ENCODE measurements at places on chromosomes 16 and 17.
A peak's percentile ranks its signal among the peaks of the same experiment; 100 is the strongest.

DNA sequence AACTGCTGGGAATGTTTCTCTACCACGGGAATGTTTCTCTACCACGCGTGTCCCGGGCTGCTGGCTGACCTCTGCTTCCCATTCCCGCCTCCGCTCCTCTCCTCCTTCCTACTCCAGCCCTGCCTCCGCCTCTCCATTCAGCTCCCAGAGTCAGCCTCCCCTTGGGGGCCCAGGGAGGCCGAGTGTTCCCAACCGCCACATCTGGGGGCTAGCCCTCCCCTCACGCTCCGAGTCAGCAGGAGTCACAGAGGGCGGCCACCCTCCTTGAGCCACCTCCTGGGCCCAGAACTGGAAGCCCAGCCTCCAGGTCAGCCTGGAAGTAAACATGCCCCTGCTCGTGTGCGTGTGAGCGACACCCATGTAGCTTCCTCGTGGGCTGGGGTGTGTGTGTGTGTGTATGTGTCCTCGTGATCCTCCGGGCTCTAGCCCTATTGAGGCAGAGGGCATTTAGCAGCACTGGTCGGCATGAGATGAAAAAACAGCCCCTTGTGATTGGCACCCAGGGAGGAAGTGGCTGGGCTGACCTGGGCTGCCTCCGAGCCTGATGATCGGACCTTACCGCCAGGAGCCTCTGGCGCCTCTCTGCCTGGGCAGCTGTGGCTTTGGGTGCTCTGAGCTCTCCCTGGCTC lies 7.3 kb downstream of the CYGB start:
- peak; percentile 56 for DNase-seq

DNA sequence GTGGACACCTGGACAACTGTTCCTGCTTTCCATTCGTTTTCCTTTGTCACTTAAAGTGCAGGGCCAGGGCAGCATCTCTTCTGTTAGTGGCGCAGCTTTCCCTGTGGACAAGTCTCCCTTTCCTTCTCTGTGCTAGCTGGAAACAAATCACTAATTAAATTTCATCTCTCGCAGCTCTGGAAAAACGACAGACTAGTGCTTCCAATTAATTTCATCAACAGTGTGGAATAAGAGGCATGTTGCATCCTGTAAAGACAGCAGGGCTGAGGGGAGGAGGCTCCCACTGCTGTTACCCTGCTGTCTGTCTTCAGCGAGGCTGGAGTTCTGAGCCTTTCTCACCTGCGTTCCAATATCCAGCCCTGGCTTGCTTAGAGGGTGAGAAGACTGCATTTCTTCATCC lies 352.1 kb upstream of the HSBP1 start:
- no peak for DNase-seq

- no peak for DNase-seq
These were observed 17.3 kb upstream of the JPH3 start for GRCh38 chr16:87584975-87585374.

DNA sequence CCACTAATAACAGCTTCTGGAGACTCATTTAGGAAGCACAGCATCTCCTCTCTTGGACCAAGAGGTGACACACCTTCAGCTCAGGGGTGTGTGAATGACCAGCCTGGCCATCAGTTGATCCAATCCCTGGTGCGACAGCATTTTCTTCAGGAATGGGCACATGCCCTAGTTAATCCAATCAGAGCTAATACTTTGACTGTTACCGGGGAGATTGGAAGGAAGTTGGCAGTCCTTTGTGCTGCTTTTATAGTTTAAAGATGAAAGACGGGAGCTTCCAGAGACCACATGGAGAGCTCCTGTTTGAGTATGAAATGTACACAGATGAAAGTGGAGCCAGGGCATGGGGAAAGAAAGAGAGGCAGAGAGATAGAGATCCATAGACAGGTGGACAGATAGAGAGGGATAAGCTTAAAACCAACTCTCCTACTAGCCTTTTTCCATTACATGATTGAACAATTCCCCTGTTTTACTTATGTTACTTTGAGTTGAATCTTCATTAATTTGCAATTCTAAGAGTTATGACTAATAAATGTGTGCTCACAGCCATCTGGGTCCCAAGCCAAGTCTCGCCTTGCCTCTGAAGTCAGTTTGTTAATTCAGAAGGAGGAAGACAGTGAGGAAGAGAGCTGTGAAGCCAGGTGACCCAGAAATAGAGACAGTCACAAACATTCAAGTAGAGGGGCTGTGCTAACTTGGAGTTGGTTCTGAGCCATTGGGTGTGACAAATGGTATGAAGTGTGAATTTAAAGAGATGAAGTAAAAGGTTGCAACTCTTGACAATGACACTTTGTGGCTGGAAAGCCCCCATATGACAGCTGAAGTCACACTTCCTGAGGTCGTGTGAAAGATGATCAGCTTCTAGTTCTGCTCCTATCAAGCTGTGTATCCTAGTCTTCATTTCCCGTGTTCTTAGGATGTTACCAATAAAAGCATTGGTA lies 120.0 kb upstream of the GOT2 start:
- DNase-seq, result no peak

- DNase-seq, result peak; percentile 73
These were observed 16.2 kb downstream of the CHST4 start for GRCh38 chr16:71542377-71542776.

- no peak for DNase-seq
These were observed 31.0 kb upstream of the DHRS7B start for GRCh38 chr17:21095735-21096134.

DNA sequence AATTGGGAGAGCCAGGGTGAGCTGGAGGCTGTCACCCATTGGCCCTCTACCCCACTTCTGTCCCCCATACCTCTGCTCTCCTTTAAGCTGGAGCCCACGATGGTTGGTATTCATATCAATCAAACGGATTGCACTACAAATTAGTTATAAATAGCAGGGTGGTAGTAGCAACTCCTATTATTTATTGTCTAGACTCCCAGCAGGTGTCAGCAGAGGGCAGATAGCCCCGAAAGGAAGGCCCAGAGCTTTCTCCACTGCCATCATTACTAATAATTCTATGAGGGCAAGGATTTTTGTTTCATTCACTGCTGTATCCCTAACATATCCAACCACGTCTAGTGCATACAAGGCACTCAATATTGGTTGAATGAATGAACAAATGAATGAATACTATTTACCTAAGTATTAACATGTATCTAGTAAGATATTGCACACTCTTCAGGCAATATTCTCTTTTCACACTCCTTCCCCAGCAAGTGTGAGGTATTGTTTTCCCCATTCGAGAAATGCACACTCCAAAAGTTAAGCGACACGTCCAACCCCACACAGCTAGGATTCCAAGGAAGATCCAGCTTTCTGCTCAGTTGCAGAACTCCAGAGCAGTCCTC lies 6.3 kb downstream of the C17orf50 start:
- peak; percentile 63 for DNase-seq

DNA sequence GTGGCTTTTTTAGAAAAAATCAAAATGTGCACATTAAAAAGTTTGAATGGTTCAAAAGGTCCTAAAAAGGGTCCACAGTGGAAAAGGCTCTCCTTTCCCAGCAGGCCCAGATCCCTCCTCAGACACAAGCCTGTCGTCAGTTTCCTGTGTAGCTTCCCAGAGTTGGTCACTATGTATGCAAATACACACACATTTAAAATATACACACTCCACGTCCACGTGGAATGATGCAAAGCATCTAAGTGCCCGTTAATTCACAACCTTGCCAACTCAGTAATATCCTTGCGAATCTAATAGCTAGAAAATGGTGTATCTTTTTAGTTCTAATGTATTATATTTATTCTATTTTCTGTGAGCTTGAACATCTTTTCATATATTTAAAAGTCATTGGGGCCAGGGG lies 17.7 kb downstream of the NLRC5 start:
- DNase-seq, result no peak

- DNase-seq, result no peak
These were observed 7.4 kb downstream of the PRKCA start for GRCh38 chr17:66309793-66310192.

Measured in epithelial cell of esophagus (primary cell).